Glomerular endothelial cell (primary cell): ENCODE measurements at places on chromosomes 4 and X. TPM values are rescaled to one million over a fixed set of nuclear protein-coding genes. Genes with fewer than 3 reads are reported as not detected.

RLIM gene
- 29.9 and 31.9 TPM in 2 replicates for total RNA-seq

KCNIP4 gene
- total RNA-seq: not detected in 2 replicates

STPG2 gene
- total RNA-seq: not detected in 2 replicates

FOXR2 gene
- total RNA-seq: not detected in 2 replicates

PRR32 gene
- not detected in 2 replicates for total RNA-seq

ARMCX6 gene
- 54.2 and 57.6 TPM in 2 replicates for total RNA-seq

TRIM61 gene
- total RNA-seq: not detected in 2 replicates

DOK7 gene
- not detected in 2 replicates for total RNA-seq

SLC4A4 gene
- 0.58 and 0.76 TPM in 2 replicates for total RNA-seq

HDAC8 gene
- 27.2 and 33.0 TPM in 2 replicates for total RNA-seq

SLC10A6 gene
- not detected in 2 replicates for total RNA-seq

PAGE5 gene
- total RNA-seq: not detected in 2 replicates

GAGE12E gene
- total RNA-seq: not detected in 2 replicates

STOX2 gene
- 1.1 TPM in 2 replicates for total RNA-seq

AWAT2 gene
- total RNA-seq: not detected in 2 replicates

ATOH1 gene
- total RNA-seq: not detected in 2 replicates

LNX1 gene
- 1.6 and 4.6 TPM in 2 replicates for total RNA-seq

PTPN13 gene
- 3.0 and 10.5 TPM in 2 replicates for total RNA-seq

ANXA3 gene
- 83.5 and 116 TPM in 2 replicates for total RNA-seq

ARHGAP36 gene
- not detected in 2 replicates for total RNA-seq

CFP gene
- total RNA-seq: 1.9 TPM in 1 of 2 replicates, not detected in the other

GABRG1 gene
- not detected in 2 replicates for total RNA-seq
